GOT3 (cell line): ENCODE measurements at places on chromosomes 13 and 19.

DNA sequence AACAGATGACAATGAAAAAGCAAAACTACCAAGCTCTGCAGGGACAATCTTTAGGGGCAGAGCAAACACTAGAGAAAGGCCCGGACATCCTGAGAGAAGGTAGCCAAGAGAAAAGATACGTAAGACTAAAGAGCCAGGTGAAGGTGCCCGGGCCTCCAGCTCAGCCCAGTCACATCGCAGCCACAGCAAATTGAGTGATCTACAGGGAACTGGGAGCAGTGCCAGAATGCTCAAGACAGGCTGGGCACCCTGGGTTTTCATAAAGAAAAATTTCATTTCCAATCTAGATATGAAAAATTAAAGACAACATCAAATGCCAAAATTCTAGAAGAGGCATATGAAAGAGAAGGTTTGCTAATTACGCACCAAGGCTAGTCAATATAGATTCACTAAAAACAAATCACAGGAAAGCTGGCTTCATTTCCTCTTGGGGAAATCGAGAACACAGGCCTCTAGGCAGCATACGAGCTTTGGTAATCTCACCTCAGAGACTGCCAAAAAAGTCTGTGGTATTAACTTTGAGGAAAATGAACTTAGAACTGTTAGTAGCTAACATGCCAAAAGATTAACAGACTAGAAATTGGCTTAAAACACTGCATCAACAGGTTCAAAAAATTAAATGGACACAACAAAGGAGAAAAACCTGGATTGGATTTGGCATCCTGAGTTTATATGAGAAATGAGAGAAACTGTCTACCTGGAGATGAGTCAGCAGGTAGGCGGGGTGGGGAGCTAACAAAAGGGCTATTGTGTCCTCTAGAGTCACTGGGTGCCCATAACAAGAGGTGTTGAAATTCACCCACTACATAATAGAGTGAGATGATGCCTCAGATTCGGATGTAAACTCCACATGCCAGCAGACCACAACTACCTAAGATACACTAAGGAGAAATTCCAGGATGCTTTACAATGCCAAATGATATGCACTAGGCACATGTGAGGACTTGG is 6.6 kb downstream of the ANKRD10 start:
- DNase-seq, result no peak

DNA sequence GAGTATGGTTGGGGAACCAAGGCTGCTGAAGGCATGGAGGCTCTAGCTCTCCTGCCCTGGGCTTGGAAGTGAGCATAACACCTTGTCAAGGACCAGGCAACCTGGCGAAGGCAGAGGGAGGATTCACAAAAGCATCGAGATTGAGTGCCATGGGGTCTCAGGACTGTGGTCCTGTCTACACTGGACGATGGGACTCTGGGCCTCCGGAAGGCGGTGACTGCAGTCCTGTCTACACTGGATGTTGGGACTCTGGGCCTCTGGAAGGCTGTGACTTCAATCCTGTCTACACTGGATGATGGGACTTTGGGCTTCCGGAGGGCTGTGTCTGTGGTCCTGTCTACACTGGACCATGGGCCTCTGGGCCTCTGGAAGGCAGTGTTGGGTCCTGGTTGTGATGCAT is 290.4 kb downstream of the TEX29 start:
- no peak for DNase-seq

DNA sequence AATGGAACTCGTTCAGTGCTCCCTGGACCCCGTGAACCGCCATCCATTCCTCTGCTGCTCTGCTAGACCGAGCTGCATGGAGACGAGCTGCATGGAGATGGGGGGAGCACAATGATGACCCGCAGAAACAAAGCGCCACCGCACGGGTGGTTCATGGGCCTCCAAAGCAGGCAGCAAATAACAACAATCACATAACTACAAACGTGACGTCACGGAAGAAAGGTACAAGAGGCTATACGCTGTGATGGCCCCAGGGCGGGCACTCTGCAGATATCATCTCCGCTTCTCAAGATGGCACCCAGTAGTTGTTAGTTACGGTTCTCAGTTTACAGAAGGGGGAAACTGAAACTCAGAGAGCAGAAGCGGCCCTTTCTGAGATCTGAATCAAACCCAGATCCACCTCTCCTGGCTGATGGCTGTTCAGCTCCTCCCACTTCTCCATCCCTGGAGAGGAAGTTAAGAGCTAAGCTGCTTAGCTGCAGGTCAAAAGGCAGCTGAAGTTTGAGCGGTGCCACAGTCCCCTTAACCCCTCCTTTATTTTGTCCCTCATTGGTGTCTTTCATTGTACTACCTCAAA is 1.7 kb downstream of the ATP13A1 start:
- no peak for DNase-seq

GRCh38 chr13:52449331-52450011 is 963 bp downstream of the VPS36 start:
- DNase-seq, result no peak

GRCh38 chr13:80339912-80340650 is 845 bp downstream of the SPRY2 start:
- DNase-seq, result no peak

DNA sequence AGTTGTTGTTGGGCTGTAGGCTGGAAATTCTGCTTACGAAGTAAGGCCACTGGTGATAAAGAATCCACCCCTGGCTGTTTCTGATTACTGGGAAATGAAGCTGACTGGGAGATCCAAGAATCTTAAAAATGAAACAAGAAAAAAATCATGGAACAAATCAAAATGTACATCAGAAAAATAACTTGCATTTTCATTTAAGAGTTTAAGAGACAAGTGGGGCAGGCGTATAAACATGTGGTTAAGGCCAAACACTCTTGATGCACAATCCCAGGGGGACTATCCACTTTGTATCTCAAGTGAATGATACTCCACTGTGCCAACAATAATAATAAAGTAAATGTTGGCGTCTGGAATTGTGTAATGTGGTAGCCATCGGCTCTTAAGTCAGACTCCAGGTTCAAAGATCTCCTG is 24.6 kb downstream of the ZMYM5 start:
- no peak for DNase-seq

DNA sequence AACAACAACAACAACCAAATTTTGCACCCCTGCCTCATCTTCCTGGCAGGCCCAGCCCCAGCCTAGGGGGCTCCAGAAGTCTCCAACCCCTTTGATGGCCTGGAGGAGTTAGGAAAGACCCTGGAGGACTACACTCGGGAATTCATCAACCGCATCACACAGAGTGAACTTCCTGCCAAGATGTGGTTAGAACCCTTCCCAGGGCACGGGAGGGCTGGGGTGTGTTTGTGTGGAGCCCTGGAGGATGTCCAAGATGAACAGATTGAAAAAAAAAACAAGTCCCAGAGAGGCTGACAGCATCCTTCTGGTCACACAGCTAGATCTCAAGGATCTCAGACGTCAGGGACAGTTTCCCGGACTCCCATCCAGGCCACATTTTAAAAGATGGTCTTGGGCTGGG is 13.3 kb downstream of the APOC1 start:
- no peak for DNase-seq

DNA sequence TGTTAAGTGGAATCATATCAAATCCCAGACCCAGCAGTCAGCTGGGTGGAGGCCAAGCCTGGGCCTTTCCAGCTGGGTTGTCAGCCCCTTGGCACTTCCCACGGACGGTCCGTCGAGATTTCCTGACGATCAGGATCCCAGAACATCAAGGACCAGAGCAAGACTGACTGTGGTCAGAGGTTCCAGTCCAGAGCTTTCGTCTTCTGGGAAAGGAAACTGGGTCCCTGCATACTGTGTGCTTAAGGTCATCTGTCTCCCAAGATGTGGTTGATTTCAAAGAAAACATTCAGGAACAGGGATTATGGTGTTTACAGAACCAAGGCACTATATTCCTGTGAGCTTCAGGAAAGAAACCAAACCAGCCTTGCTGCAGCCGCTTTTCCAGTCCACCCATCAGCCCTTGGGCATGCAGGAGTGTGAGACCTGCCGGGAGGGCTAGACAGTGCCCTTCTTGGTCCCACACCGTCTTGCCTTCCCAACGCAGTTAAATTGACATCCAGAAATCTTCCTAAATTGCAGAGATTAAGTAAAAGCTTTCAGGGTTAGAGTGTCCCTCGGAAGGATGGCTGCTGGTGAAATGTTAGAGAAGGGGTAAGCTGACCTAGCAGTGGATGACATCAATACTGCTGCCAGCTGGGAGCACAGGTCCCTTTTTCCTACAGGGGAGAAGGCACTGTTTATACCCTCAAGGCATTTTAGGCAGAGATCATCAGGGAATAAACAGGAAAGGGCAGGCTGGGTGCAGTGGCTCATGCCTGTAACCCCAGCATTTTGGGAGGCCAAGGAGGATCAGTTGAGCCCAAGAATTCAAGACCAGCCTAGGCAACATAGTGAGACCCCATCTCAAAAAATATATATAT is 5.0 kb upstream of the C19orf33 start:
- no peak for DNase-seq

DNA sequence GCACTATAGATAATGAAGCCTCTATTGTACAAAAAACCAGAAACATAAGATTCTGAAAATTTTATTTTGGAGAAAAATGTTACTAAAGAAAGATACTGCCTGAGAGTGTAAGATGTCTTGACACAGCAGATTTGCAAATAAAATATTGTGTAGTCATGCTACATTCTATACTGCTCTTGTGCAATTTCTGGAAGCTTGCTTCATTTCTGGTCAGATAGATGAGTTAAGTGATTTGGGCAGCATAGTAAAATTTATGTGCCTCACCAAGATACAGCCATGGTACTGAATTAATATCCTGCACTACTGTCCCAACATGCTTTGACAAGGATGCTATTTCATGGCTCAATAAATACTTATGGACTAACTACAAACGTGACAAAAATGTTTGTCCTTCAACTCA is 55.1 kb upstream of the STARD13 start:
- DNase-seq, result no peak

- DNase-seq, result no peak
These were observed 960.7 kb upstream of the PCDH9 start for GRCh38 chr13:68190818-68191217.

DNA sequence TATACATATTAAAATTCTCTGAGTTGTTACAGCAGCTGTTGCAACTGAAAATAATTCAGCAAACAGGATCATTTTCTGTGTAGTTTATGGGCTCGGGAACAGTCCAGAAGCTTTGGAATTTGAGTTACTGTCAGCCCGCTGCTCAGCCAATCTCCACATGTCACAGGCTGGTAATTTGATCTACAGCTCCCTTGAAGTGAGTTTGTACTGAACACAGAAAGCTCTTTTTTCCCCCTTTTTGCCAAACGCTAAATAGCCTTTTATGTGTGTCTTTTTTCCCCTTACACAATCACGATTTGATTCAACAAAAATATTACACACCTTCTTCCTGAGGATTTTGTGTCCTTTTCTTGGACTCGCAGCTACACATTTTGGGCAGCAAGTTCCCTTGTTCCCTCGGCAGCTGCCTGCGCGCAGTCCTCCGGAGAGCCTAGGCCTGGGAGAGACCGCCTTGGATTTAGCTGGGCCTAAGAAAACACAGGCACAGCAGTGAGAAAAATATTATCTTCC is 371.4 kb downstream of the KCNRG start:
- no peak for DNase-seq

DNA sequence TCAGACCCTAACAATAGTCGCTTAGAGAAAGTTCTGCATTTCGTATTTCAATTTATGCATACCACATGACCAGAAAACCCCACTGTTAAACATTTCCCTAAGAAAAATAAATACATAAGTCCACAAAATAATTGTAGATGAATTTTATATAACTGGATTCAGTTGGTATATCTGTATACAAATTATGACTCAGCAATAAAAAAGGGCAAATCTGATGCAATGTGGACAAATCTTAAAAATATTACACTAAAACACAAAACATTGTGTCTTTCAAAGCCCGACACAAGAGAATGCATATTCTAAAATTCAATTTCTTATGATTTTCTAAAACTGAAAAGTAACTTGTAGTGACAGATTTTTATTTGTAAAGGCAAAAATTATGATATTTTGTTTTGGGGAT is 1005.0 kb downstream of the EFNB2 start:
- no peak for DNase-seq
